ENCODE measurements at places on chromosomes 11 and 22. TPM values are rescaled to one million over a fixed set of nuclear protein-coding genes. Genes with fewer than 3 reads are reported as not detected.

Gene RAG2
- polyA plus RNA-seq = 0.40 TPM

Gene CTSD
- polyA plus RNA-seq = 107 TPM

Gene ANKRD49
- polyA plus RNA-seq = 19.8 TPM

Gene VWCE
- polyA plus RNA-seq = 0.94 TPM

Gene POTEH
- not detected for polyA plus RNA-seq

Gene FAM89B
- 47.9 TPM for polyA plus RNA-seq

Gene SCGB1D2
- polyA plus RNA-seq = not detected

Gene PIH1D2
- 7.0 TPM for polyA plus RNA-seq

Gene PDGFD
- 6.0 TPM for polyA plus RNA-seq

Gene OR52E5
- not detected for polyA plus RNA-seq

Gene KRTAP5-7
- not detected for polyA plus RNA-seq

Gene MS4A3
- 1.4 TPM for polyA plus RNA-seq

Gene TMEM184B
- 43.9 TPM for polyA plus RNA-seq

Gene PLEKHA7
- polyA plus RNA-seq = 31.8 TPM

Gene LBHD1
- polyA plus RNA-seq = 8.8 TPM

Gene IL18
- 1.6 TPM for polyA plus RNA-seq

Gene TBX10
- polyA plus RNA-seq = not detected

Gene IGLL1
- polyA plus RNA-seq = 0.47 TPM

Gene KRTAP5-2
- polyA plus RNA-seq = not detected

Gene ZNHIT2
- polyA plus RNA-seq = 4.5 TPM

Gene CADM1
- polyA plus RNA-seq = 203 TPM

Gene KRTAP5-1
- polyA plus RNA-seq = not detected
